Fibroblast of skin of right biceps (primary cell): ENCODE measurements at places on chromosomes 2 and 18.

- DNase-seq, result no peak
Observed at GRCh38 chr2:227617316-227618230, at the start of gene SCYGR4. TSS of gene SCYGR4 (plus strand) at chr2:227617498. CDS start at chr2:227617498, 0 bp downstream.

- no peak for DNase-seq
Observed at GRCh38 chr2:29262681-29263260, 147.6 kb downstream of the CLIP4 start.

DNA sequence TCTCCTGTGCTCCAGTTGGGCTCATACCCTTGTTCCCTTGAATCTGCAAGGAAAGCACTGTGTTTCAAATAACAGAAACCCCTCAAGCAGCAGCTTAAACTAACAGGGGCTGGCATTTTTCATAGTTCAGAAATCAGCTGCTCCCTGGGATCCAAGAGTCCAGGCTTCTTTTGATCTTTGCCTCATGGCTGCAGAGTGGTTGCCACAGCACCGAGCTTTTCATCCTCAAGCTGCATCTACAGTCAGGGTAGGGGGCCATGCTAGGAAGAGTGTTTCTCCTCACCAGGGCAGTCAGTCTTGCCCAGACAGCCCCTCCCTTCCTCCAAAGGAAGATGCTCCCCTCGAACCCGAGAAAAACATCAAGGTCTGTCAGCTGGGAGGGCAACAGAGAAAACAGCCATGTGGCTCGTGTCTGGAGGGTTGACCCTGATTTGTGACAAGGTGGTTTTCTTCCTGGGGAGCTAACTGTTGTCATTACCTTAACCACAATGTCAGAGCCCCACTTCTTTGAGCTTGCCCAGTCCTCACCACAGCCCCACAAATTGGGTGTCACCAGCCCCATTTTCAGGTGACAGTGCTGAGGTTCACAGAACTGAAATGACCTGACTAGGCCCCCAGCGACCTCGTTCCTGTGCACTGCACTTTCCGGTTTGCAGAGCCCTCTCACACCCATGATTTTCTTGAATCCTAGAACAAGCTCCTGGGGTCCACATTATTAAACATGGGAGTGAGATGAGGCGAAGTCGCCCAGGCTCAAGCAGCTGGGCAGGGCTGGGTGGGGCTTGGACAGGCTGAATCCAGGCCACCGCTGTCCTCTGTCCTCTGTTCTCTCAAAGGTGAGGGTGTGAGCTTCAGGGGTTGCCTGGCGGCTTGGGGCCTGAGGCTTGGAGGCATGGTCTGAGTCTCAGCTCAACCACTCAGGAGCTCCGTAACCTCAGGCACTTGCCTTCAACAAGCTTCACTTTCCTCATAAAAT lies 21.9 kb downstream of the ATOH8 start:
- DNase-seq, result no peak

GRCh38 chr18:56861244-56861643 lies 210.1 kb downstream of the WDR7 start:
- DNase-seq, result no peak

GRCh38 chr18:45652303-45653080 lies 37.2 kb downstream of the SLC14A2 start:
- peak; percentile 33 for DNase-seq

- no peak for DNase-seq
Observed at GRCh38 chr2:99700482-99701398, 210.9 kb upstream of the REV1 start.

- peak; percentile 34 for DNase-seq
Observed at GRCh38 chr2:235055891-235056516, 104.2 kb downstream of the SH3BP4 start.

DNA sequence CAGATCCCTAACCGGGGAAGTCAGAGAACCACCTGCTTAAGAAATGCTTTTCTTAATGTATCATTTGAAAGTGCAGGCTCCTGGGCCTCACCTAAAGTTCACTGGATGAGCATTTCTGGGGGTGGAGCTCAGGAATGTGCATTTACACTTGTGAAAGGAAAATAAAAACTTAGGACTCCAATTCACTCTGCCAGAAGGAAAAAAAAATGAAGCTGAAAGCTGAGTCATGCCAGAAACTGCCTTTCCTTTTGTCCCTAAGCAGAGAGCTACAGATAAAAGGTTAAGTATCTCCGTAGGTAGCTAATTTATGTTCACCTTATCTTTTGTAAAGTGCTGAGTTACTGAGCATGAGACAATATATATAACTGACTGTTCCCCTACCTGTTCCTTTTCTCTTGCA lies 229.5 kb upstream of the MEX3C start:
- DNase-seq, result no peak

GRCh38 chr2:178200331-178200730 lies 6.0 kb downstream of the OSBPL6 start:
- no peak for DNase-seq

GRCh38 chr18:36378205-36378604 lies 80.7 kb downstream of the FHOD3 start:
- DNase-seq, result no peak

DNA sequence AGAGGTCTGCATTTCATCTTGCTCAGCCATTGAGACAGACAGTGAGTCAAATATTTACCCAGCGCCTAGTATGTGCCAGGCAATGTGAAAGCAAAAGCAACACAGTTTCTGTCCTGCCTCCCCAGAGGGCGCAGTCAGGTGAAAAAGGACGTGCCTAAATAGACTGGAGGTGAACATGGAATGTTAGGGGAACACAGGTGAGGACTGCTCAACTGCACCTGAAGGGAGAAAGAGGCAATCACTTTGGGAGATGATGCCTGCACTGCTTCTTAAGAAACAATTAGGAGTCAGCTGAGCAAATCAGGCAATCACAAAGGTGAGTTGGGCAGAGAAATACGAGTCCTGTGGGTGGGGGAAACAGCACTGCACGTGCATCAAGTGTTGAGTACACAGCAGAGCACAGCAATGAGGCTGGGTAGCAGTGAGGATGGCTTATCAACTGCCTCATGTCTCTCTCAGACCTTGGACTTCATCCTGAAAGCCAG lies 218.3 kb upstream of the SMAD7 start:
- no peak for DNase-seq
